Epithelial cell of proximal tubule (primary cell): ENCODE measurements at places on chromosomes 1 and 21.

- DNase-seq = no peak
Measured at GRCh38 chr1:164622068-164622845, 63.3 kb downstream of the PBX1 start.

DNA sequence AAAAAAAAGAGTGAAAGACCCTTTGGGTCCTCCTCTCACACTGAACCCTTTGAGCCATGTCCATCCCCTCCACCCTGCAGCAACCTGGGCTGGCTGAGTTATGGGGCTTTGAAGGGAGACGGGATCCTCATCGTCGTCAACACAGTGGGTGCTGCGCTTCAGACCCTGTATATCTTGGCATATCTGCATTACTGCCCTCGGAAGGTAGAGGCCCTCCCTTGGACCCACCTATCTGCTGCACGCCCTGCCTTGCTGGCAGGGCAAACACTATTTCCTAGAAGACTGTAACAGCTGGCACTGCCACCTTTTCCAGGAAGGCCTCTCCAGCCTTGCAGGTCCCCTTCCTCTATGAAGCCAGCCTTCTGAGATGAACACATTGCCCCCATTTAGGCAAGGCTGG lies 1.1 kb downstream of the SLC50A1 start:
- no peak for DNase-seq

DNA sequence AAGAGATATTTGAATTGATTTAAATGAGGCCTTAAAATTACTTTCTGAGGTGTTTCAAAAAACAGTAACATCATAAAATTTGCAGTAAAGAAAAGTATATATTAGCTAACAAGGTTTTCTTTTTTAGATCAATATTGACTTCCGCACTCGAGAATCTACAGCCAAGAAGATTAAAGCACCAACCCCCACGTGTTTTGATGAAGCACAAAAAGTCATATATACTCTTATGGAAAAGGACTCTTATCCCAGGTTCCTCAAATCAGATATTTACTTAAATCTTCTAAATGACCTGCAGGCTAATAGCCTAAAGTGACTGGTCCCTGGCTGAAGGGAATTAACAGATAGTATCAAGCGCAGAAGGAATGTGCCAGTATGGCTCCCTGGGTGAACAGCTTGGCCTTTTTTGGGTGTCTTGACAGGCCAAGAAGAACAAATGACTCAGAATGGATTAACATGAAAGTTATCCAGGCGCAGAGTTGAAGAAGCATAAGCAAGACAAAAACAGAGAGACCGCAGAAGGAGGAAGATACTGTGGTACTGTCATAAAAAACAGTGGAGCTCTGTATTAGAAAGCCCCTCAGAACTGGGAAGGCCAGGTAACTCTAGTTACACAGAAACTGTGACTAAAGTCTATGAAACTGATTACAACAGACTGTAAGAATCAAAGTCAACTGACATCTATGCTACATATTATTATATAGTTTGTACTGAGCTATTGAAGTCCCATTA lies 3.6 kb downstream of the RGS1 start:
- DNase-seq = no peak

GRCh38 chr1:196377811-196378210 lies 230.4 kb downstream of the KCNT2 start:
- DNase-seq = no peak

GRCh38 chr21:25583370-25584130 lies 23.7 kb downstream of the MRPL39 start:
- no peak for DNase-seq

GRCh38 chr1:24903955-24904730 lies 25.9 kb downstream of the RUNX3 start:
- DNase-seq = no peak

GRCh38 chr21:42234041-42234440 lies 15.1 kb downstream of the ABCG1 start:
- DNase-seq = no peak

- DNase-seq = no peak
Measured at GRCh38 chr1:225888898-225889601, at the start of gene LEFTY1. Gene LEFTY1, minus strand, starts transcription at chr1:225889146. Its CDS starts 80 bp downstream, at chr1:225889066.

DNA sequence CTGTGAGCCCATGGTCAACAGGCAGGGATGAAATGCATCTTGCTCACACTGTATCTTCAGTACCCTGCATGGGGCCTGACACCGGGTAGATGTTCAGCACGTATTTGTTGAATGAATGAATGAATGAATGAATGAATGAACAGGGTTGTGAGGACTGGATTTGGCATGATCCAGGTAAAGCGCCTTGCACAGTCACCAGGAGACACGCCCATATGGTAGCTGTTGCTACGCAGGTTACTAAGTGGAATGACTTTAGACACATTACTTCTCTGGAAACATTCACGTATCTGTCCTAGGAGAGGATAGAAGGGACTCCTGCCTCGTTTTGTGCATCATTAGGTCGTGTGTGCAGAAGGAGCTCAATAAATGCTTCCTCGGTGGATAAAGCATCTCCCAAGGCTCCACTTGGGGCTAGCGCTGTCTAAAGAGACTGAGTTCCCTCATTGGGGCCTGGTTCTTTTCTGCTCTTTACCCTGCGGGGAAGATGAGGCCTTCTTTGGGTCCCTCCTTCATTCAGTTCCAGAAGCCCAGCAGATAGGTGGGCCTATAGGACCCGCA lies 54.2 kb downstream of the NDUFS5 start:
- no peak for DNase-seq

DNA sequence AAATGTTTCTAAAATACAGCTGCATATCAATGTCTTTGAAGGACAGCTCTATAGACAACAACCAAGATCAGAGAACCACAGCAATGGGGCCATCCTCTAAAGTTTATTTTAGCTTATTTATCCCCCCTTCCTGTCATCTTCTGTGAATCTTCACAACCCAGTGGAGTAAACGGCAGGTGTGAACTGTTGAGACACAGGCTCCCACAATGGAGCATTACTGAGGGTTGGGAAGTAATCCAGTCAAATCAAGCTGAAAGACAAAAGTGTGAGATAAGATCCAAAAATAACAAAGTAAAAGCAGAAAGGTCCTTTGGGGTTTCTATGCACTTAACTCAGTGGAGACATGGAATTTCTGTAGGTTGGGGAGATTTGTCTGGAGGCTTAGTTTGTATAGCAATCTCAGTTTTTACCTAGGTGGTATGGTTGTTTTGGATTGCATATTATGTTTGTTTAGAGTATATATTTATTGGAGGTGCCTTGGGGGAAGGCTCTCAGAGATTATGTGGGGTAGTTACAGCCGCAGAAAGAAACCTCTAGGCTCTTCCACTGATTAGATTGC lies 286.9 kb upstream of the ADGRL2 start:
- no peak for DNase-seq

GRCh38 chr1:67689267-67690017 lies 4.4 kb downstream of the GADD45A start:
- no peak for DNase-seq

DNA sequence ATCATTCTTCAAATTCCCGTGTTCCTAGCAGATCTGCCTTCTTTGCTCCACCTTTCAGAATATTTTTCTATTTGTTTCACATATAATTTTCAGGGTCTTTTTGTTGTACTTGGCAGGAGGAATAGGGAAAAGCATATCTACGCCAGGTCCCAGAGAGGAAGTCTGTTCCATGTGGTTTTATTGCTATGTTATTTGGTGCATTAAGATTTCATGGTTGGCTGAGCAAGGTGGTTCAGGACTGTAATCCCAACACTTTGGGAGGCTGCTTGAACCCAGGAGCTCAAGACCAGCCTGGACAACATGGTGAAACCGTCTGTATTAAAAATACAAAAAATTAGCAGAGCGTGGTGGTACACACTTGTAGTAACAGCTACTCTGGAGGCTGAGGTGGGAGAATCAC lies 36.1 kb downstream of the COL6A1 start:
- no peak for DNase-seq

DNA sequence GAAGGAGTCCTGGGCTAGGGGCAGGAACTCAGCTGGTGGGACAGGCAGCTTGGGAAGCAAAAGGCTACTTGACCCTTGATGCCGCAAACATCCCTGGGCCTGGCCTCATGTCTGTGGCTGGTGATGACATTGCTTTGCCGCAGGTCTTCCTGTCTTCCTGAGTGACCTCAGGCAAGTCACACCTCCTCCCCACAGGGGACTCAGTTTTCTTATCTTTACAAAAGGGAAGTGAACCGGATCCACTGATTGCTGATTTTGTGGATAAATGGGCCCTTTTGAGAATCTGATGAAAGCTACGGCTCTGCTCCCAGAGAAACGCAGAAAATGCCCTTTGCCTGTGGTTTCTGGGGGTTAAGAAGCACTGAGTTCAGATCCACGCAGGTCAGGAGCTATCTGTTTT lies 20.7 kb downstream of the PLOD1 start:
- no peak for DNase-seq

GRCh38 chr1:39407896-39408640 lies 83.4 kb upstream of the BMP8A start:
- no peak for DNase-seq

DNA sequence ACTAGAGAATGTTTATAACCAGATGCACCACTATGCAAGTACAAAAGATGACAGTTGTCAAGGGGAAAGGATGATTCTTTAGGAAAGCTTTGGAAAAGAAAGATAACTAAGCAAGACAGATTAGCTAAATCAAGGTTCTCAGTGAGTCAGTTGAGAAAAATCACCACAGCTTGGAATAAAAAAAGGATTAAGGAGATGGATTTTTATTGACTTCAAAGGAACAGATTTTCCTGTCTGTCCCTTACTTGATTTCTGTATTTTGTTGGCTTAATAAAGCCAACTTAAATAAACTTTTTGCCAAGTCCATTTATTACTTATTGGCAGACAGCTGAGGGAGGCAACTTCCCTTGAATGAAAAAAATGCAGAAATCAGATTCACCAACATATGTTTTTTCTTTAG lies 93.9 kb downstream of the NR5A2 start:
- no peak for DNase-seq

- DNase-seq = no peak
Measured at GRCh38 chr1:36894824-36895223, 139.5 kb downstream of the GRIK3 start.

GRCh38 chr1:18299441-18300338 lies 181.0 kb upstream of the KLHDC7A start:
- DNase-seq = no peak
